ENCODE measurements at places on chromosomes 16 and 17.

DNA sequence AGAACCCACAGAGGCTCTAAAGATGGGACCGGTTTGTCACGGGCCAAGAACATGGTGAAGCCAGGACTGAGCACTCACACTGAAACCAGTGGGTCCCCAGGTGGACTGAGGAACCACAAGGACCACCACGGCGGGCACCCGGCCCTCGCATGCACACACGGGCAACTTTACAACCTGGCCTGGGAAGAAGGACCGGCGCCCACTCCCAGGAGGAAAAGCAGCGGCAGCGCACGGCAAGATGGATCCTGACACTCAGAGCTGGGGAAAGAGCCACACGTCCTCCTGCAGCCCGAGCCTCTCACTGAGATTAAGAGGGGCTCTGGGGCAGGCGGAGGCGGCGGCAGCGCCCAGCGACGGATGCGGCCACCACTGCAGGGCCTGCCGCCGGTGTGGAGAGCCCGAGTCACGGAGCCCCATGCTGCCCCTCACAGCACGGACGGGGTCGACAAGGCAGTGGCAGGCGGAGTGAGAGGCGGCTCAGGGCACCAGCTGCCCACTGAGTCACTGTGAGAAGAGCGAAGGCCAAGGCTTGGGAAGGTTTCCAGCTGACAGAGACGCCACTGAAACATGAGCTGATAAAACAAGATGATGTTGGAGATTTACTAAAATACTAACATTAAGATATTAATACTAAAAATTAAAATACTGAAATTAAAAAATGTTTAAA is 118.3 kb downstream of the ANKRD11 start:
- no peak for DNase-seq

- no peak for DNase-seq
Observed at GRCh38 chr17:42087736-42088705, 10.3 kb downstream of the ZNF385C start.

- no peak for DNase-seq
Observed at GRCh38 chr17:47896672-47897490, 845 bp downstream of the SP2 start.

DNA sequence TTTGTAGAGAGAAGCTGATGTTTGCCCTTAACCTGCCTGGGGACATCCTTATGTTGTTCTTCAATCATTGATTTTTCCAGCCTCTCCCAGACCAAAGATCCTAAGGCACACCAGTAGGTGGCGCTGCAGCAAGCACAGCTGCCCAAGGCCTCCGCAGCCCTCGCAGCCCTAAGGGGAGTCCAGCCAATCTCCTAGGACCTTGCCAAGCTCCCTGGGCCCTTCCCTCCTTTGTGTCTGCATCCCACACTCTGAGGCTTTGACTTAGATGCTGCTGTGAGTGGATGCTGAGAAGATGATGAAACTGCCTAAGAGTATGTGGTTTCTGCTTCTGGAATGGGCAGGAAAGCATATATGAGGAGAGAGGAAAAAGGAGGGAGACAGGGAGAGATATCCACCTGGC is 47.1 kb downstream of the SPACA3 start:
- no peak for DNase-seq

- DNase-seq: no peak
Observed at GRCh38 chr16:89038811-89039735, 54.6 kb upstream of the ACSF3 start.

- no peak for DNase-seq
Observed at GRCh38 chr17:50818261-50818660, 17.1 kb upstream of the WFIKKN2 start.

DNA sequence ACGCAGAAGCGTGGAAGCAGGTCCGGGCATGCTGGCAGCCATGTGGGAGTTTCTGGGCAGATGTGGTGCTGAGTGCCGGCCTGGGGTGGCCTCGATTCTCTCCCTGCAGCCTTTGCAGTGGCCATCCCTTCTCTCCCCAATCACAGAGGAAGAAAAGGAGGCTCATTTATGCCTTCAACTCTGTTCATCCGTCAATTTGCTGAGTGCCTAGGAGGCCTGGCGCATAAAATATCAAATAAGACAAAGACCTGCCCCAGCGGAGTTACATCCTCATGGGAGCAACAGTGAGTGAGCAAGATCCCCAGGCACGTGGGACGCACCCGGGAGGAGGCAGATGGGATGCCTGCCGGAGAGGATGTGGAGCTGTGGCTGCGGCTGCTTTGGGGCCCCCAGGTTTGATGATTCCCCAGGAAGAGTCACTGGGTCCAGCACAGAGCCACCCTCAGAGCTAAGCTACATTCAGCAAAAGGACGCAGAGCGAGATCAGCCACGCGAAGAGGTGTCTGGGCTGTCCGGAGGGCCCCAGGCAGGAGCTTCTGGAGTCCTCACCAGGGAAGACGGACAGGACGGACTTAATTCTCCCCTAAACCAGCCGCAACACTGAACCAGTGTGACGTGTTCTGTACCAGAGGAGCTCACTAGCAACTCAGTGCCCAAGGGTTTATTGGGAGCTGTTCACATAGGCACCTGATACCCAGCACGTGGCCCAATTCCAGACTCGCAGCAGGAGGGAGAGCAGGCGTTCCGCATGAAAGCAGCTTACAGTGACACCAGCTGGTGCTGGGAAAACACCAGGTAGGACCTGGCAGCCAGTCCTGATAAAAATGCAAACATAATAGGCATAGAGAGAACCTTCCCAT is 11.3 kb downstream of the CA5A start:
- no peak for DNase-seq

DNA sequence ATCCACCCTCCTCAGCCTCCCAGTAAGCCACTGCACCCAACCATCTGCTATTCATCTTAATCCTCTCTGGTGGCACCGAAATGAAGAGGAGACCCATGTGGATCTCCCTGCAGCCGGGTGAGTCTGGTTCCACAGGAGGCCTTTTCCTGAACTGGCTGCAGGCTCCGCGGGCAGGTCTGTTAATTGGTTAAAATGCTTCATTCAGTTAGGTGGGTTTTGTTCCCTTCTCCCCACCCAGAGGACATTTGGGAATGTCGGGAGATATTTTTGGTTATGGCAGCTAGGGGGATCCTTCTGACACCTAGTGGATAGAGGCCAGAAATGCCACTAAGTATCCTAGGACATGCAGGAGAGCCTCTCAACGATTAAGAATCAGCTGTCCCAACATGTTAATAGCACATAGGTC is 16.7 kb downstream of the C16orf54 start:
- DNase-seq: no peak

- no peak for DNase-seq
Observed at GRCh38 chr17:70271200-70271599, 101.9 kb downstream of the KCNJ2 start.

GRCh38 chr17:40015005-40015997 is at the start of gene CSF3:
TSS of gene CSF3 (plus strand) at chr17:40015440. CDS start at chr17:40015475, 35 bp downstream.
- DNase-seq: no peak

GRCh38 chr16:75983296-75983695 is 257.0 kb upstream of the CPHXL start:
- no peak for DNase-seq

GRCh38 chr16:48526058-48526957 is 83.7 kb downstream of the N4BP1 start:
- peak; percentile 27 for DNase-seq

- DNase-seq: no peak
Observed at GRCh38 chr17:62746941-62747340, 61.2 kb downstream of the MARCHF10 start.

DNA sequence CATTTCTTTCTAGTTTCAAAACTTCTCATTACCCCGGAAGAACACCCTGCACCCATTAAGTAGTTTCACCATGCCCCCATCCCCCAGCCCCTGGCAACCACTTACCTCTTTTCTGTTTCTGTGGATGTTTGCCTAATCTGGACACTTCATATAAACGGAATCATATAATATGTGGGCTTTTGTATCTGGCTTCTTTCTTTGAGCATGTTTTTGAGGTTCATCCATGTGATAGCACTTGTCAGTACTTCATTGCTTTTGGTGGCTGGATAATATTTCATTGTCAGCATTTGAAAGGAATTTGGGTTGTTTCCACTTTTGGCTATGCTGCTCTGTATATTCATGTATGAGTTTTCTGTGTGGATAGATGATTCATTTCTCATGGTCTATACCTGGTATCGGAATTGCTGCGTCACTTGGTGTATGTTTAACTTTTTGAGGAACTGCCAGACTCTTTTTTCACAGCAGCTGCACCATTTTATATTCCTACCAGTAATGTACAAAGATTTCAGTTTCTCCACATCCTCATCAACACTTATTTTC is 30.0 kb upstream of the SLC5A10 start:
- DNase-seq: no peak

DNA sequence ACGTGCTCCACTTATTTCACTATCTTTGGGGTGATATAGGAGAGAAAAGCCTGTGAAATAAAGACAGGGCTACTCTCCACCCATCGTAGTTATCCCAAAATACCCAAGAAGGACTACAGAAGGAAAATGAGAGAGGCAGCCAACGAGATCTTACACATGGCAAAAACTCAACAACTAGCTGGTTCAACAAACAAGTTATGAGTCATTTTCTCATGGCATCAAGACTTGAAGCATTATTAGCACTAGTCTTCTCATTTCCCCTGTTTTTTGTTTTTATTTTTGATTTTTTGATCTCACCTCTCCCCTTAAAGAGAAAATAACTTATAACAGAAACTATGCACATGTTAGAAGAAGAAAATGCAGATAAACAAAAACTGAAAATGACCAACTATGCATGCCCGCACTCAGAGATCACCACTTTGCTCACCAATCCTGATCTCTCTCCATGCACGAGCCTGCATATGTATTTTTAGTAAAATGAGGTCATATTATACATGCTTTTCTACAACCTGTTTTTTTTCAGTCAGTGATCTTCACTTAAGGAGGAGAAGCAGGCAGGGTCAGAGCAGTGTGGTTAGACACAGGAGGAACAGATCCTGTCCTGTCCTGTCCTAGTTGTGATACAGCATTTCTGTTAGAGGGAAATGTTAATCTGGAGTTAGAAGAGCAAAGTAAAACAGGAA is 22.8 kb downstream of the FAM117A start:
- DNase-seq: no peak

GRCh38 chr17:77214328-77214727 is 73.6 kb downstream of the SEC14L1 start:
- DNase-seq: no peak

DNA sequence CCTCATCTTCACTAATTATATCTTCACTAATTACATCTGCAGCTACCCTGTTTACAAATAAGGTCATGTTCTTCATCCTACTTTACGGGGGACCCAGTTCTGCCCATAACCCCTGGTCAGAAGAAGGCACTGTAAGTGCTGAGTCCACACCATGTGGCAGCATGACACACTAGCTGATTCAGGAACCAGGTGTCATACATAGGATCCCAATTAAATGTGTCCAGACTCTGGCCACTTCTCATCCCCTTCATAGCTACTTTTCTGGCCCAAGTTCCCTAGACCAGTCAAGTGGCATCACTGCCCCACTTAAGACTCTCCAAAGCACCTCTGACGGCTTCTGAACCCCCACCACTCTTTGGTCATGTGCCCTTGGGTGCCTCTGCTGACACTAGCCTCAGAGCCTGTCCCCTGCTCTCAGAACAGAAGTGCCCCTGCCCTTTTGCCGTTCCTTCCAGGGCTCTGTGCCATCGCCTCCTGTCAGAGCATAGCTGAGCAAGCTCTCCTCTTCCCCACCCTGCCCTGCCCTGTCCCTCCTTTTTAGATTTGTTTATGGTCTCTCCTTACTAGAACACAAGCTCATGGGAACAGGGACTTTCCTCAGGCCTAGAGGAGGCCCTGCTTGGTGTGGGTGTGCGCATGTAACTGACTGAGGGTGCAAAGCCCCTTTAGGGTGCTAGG is 61.1 kb downstream of the B9D1 start:
- no peak for DNase-seq

DNA sequence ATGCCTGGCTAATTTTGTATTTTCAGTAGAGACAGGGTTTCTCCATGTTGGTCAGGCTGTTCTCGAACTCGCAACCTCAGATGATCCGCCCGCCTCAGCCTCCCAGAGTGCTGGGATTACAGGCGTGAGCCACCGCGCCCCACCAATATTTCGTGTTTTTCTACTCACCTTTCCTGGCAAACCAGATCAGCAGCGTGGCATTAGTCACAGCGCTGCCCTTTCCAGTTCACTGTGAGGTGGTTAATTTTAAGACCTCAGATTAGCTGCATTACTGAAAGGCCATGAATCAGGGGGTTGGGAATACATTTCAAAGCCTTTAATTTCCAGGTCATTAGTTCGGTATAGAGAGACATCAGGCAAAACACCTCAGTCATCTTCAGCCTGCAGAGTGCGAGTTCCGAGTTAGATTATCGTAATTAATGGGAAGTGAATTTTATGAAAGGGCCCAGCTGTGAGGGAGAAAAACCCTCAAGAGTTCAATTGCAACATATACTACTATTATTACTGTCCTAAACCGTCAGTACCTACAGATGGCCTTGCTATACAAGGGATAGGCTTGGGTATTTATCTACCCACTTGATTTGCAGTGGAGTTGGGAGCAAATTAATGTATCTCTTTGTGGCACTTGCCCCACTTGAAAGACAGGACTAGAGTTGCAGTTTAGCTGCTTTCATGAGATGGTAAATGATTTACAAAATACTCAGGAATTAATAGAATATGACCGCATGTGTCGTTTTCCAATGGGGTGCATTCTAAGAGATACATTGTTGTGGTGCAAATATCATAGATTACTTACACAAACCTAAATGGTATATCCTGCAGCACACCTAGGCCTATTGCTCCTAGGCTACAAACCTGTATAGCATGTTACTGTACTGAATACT is 2.1 kb upstream of the USP32 start:
- DNase-seq: no peak

GRCh38 chr16:85274924-85275323 is 162.7 kb upstream of the CIBAR2 start:
- DNase-seq: no peak

GRCh38 chr17:78104540-78104941 is 24.0 kb downstream of the TMC6 start:
- no peak for DNase-seq

DNA sequence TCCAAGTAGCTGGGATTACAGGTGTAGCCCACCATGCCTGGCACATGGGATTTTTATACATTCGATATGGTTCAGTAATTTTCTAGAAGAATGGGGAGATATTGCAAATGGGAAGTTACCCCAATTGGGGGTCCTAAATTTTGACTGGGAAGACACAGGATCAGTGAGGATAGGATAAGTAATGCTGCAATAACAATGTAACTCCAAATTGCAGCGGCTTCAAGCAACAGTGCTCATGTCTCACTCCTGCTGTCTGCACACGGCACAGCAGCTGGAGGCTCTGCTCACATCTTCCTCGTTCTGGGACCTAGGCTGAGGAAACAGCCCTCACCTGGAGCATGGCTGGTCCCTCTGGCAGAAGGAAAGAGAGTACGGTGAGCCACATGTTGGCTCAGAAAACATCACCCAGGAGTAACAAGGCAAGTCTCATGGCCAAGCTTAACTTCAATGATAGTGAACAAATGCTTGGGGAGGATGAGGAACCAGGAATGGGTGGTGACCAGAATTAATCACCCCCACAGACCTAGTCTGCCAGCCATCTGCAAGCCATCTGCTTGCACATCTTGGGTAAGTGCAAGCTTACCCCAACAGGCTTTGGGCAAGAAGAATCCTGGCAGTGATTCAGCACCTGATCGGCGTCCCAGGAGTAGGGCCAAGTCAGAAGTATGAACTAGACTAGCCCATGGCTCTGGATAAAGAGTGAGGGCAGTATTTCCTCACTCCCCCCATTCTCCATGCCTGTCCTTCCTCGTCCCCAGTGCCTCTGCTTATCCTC is 229.2 kb downstream of the COPRS start:
- DNase-seq: no peak

- no peak for DNase-seq
Observed at GRCh38 chr16:31179219-31179746, 656 bp upstream of the FUS start.

Data from stimulated activated CD4-positive, alpha-beta T cell treated with anti-CD3 and anti-CD28 coated beads, Interleukin-12 subunit alpha, Interleukin-12 subunit beta, amount 100 ng/mL, for 48 hours (primary cell).